Esophagus squamous epithelium (tissue), 5 donors: ENCODE measurements at places on chromosomes 5 and 9. TPM values are rescaled to one million over a fixed set of nuclear protein-coding genes. Genes with fewer than 3 reads are reported as not detected.

DNA sequence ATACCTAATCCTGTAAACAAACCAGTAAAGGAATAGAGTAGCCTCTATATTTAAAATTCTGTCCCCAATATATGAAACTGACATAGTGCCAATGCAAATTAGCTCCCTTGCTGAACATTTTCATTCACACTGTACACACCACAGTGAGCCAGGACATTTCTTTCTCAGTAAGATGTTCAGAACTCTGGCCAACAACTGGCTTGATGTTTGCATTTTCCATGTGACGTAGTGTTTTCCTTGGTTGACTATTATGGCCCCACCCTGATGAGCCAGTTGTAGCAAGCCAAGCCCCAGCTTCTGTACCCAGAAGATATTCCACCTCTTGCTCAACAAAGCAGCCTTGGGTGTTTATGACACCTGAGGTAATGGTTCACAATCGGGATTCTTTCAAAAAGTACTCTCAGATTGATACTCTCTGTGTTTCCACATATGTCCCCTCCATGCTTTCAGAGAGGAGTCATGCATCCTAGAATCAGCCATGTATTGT lies 17.7 kb upstream of the ANXA1 start:
- no peak for DNase-seq

DNA sequence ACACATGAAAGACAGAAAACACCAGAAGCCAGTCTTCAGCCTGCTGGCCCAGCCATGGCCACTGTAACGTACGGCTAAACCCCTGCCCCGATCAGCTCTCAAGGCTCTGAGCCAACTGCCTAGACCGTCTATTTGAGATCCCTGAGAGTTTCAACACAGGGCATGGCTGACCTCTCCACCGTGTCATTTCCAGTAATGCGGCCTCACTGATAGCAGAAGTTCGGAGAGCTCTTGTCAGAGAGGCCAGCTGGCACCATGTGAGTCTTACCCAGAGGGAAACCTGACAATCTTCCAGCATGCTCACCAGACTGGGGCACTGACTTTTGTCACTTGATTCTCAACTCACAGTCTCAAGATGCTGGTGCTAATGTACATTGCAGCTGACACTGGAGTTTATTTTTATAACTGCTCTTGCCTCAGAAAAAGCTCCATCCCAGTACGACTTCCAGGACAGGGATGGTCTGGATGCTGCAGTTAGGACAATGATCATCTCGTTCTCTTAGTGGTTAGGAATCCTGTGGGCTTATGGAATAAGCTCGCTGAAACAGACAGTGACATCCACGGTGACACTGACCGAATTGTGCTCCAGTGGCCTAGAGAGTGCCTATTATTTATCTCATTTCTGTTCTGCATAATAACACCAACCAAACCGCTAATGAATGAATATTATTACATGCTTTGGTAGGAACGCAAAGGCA lies 372.7 kb downstream of the ICE1 start:
- no peak for DNase-seq

DNA sequence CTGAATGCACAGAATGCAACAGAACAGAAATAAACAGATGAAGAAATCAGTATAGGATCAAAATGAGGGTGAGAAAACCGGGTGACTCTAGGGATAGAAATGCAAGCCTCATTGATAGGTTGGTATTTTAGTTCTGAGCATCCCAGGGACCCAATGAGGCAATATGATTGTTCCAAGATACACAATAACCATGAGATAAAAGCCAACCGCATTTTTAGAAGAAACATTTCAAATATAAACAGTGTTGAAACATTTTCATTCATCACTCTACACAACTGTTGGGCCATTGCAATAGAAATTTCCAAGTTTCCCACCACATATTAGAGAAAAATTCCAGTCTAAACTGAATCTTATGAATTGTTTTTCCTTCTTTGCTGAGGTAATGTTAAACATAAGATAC lies 452.3 kb upstream of the PTGER4 start:
- no peak for DNase-seq

GRCh38 chr5:58462623-58463230 lies 2.8 kb upstream of the PLK2 start:
- no peak for DNase-seq

DNA sequence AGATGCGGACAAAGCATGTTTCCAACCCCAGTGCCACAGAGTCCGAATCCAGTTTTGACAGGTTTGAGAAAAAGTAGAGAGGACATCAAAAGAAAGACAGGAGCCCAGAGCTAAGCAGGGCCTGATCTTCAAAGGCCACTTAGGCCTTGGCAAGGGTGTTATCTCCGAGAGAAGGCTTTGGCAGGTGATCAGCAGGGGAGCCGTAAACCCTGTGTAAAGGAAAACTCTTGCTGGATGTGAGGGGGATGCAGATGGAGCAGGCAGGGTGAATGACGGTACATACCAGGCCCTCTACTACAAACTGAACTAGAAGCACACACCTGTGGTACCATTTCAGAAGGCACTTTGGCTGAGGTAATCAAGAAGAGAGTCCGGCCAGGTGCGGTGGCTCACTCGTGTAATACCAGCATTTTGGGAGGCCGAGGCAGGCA lies 1.4 kb upstream of the HNRNPH1 start:
- no peak for DNase-seq

GRCh38 chr5:109604758-109605157 lies 85.0 kb upstream of the MAN2A1 start:
- DNase-seq = no peak

DNA sequence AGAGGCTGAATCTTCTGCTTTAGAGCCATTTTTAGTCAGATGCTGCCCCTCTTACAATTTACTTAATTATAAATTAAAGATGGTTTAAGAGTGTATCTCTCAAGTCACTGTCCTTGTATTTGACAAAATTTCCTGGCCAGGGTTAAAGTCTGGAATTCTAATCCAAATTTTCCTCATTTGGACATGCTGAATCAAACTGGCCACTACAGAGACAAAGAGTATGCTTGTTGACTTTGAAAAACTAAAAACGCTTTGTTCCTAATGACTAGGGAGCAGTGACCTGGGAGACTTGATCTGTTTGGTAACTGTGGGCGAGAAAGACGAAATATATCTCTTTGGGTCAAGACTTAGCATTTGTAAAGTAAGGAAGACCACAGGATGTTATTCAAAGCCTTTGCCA lies 303.2 kb downstream of the ZSWIM6 start:
- no peak for DNase-seq

DNA sequence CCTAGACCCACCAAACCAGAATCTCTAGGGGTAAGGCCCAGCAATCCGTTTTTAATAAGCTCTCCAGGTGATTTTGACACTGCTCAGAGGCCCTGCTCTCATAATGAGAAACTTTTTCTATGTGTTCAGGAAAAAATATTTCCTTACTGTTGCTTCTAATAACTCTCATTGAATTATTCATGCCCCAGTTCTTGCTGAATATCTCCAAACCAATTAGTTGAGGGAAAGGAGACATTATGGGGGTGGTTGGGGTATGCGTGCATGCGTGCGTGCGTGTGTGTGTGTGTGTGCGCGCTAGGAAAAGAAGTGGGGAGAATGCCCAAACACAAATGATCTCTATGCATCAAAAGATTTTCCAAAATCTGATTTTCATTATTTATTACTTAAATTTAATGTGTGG lies 411.4 kb downstream of the PIK3R1 start:
- DNase-seq = no peak

GRCh38 chr5:148924817-148925216 lies 98.4 kb downstream of the ADRB2 start:
- no peak for DNase-seq

DNA sequence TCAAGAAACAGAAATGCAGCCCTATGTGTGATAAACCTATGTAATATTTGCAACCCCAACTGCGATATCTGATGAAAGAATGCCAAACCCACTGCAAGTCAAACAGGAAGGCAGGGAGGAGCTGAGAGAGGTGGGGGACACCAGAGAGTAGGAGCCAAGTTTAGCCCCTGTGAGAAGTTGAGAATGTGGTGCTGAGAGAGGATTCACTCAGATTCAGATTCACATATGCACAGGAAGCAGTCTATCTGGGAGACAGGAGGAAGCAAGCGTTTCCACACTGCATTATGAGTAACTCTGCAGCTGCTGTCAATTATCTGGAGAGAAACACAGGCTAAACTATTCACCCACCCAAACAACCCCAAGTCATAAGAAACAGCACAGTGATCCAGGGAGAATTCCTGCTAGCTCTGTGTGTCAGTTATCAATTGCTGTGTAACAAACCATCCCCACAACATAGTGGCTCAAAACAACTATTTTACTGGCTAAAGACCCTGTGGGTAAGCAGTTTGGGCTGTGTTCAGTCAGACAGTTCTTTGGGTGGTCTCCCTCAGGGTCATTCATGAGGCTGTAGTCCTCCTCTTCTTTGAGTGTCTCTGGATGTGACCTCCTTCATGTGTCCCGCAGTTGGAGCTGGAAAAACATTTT lies 161.9 kb upstream of the RAI14 start:
- no peak for DNase-seq

DNA sequence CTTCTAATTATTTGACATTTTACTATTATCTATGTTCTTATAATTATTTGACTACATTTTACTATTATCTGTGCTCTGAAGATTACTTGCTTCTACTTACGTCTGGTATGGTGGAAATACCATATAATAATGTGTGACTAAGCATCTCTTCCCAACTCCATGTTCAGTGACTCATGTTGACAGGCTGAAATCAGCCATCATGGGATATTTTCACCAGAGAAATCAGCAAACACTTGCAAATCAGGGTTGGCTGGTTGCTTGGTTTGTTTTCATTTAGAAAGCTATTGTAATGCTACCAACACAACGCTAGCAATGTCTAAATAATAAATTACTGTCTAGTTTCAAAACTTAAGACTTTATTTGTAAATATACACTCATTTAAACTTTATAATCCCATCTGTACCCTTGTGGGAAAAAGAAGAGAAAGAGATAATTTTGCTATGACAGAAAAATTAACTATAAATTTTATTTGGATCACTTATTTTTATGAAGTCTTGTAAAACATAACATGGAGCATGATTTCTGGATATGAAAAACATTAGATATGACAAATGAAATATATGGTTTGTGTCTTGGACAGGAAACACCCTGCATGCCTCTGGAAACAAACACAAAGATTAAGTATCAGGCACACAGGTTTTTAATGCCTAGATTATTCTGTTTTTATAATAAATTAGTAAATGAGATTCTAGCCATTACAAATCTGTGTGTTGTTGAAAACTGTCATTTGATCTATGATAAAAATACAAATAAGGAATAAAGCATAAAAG lies 337.6 kb downstream of the BNC2 start:
- DNase-seq = no peak

DNA sequence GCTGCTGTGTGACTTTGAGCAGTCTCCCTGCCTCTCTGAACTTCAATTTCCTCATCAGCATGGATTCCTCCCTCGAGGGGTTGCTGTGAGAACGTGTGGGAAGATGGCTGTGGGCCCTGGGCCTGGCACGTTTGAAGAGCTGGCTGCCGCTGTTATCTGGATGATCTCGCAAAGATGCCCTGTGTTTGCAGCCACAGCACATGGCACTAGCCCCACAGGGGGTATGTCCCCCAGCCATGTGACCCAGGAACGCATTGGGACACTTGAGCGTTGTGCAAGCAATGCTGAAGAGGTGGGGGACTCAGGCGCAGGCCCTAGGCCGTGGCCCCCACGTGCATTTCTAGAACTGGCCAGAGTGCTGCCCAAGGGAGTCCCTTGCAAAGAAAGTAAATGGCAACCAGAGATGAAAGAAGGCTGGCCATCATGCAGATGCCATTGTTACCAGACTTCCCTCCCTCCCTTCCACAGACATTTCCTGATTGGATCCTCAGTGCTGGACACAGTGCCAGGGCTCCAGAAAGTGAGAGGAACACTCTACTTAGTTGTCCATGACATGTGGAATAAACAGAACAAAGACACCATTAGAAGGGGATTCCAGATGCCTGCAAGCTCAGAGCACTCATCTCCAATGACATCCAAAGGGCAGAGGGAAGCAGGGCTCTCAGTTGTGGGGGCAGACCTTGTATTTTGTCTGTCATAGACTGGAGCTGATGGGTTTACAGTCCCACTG lies 65.1 kb upstream of the NEURL1B start:
- DNase-seq = no peak

DNA sequence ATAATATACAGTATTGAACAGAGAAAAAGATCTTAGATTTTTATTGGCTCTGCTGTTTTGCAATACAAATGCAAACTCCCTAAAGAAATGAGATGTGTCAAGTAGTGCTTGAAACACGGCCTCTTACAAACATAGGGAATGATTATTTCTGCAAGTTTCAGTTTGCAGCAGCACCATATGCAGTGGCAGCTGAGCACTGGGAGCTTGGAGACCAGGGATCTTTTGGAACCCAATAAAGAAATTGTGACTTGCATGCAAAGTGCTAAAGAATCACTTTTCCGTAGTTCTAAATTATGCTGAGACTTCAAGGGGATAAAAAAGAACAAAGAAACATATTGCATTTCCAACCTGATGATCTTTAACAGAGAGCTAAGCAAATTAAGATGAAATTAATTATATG lies 674.6 kb upstream of the ZNF608 start:
- no peak for DNase-seq

GRCh38 chr5:6819521-6819920 lies 106.3 kb downstream of the TENT4A start:
- DNase-seq = no peak

DNA sequence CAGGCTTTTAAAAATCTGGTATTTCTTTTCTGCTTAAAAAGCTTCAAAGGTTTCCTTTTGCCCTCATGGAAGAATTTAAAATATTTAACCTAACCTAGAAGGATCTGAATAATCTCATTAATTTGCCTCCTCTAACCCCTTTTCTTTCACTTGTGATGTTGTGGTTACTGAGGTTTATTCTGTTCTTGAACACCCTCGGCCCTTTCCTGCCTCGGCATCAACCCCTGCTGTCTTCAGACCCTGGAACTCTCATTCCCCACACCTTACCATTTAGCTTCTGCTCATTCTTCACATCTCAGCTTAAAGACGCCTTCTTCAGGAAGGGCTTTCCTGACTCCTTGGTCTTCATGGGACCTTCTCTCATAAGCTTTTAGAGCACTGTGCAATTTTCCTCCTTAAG lies 131.4 kb upstream of the MAN2A1 start:
- DNase-seq = no peak

GRCh38 chr5:74468421-74468820 lies 172.1 kb downstream of the ENC1 start:
- DNase-seq = no peak

- DNase-seq = no peak
These were observed 1.9 kb downstream of the LRRC19 start for GRCh38 chr9:27003426-27004077.

Gene PAEP
- not detected for total RNA-seq

Gene MAMDC2
- 4.5 TPM for total RNA-seq

Gene ZBTB43
- total RNA-seq = 14.3 TPM

Gene NMUR2
- total RNA-seq = not detected

Gene GALT
- total RNA-seq = 10.3 TPM

Gene MORN5
- total RNA-seq = not detected

Gene SCGB3A2
- total RNA-seq = not detected

Gene PLAC8L1
- total RNA-seq = not detected

Gene CARD19
- total RNA-seq = 16.2 TPM

Gene BNC2
- total RNA-seq = 3.6 TPM

Gene SPINK4
- total RNA-seq = not detected

Gene C9orf153
- not detected for total RNA-seq

Gene CYLC2
- not detected for total RNA-seq

Gene PCDHAC1
- total RNA-seq = not detected

Gene ARHGEF39
- total RNA-seq = 17.5 TPM

Gene MEIKIN
- not detected for total RNA-seq
